Activated T-helper 1 cell treated with anti-CD3 and anti-CD28 coated beads, Interleukin-2, amount 50 U/mL, for 16 hours (primary cell): ENCODE measurements at places on chromosomes 13 and 19.

DNA sequence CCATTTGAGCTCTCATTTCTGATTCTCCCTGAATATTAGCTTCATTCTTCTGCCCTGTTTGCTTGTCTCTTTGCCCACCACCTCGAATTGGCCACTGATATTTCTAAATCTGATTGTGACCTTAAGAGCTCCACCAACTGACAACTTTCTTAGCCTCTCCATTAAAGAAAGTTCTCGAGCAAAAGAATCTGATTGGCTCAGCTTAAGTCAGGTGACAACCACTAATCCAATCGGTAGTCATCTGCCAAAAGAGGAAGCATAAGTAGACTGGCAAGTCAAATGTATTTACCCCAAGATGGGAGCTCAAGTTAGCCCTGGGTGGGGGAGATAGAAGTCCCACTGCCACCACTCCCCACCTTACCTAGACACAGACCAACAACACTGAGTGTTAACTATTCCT lies 41.5 kb downstream of the NOTCH3 start:
- no peak for DNase-seq

DNA sequence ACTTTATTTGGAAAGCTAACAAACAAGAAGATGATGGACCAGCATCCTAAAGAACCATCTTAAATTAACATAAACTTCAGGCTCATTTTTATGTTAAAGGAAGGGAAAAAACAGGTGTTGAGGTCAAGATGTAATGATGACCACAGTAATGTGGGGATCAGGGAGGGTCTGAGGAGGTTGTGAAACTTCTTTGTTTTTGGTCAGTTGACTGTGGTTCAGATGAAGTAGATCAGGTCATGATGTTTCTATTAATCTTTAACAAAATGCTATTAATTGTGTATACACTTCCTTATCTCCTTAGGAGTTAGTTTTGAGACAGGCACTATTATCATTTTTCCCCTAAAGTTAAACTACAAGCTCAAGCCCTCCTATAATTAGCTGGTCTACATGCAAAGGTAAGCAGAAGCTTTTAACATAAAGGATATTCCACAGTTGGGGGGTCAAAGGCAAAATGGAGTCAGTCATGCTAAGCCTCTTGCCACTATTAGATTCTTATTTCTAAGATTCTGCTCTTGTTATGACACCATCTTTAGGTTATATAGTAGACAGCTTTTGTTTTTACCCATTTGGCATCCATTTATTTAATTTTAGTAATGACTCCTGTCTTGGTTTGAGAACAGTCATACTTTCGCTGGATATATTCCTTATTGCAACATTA lies 800.1 kb upstream of the PCDH9 start:
- no peak for DNase-seq

- DNase-seq: no peak
Measured at GRCh38 chr19:46954993-46955812, 64.4 kb upstream of the NPAS1 start.

- DNase-seq: no peak
Measured at GRCh38 chr13:71578048-71578447, 289.0 kb downstream of the DACH1 start.

DNA sequence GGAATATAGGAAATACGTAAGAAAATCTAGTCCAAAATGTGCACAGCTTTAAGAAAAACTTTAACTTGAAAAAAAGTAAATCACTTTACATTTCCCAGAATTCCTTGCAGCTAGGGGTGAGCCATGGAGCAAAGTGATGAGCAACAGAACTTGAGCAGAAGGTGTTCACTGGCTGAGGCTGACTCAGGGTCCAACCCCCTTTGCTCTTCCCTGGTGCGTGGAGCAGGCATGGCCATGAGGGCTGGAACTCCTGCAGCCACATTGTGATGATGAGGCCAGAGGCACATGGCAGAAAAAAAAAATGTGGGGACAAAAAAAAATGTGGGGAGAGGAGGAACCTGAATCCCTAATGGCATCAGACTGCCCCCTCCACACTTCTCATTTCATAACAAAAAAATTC lies 9.9 kb upstream of the PLA2G4C start:
- DNase-seq: no peak

- DNase-seq: no peak
Measured at GRCh38 chr13:21031594-21032275, 29.7 kb downstream of the LATS2 start.
